ENCODE measurements at places on chromosomes 7 and 10.

DNA sequence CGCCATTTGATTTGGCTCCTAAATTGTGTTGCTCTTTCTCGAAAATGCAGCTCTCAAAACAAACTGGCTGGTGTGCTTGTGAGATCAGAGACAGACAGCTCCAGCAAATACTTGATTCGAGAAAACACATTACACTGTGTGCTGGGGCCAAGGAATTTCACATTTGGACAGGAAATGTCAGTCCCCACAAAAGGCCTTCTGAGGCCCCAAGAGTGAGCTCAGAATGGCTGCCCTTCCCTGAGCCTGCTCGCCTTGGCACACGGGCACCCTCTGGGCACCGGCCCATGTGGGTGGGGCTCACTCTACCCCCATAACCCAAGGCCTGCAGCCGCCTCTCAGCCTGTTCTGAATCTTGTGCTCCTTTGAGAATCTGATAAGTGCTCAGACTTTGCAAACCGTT, 13.9 kb upstream of the HSPA12A start:
- no peak for ATAC-seq

- ATAC-seq: no peak
Measured at GRCh38 chr10:47372726-47373125, 11.4 kb downstream of the ZNF488 start.

GRCh38 chr10:69364232-69364940, 52.3 kb downstream of the TACR2 start:
- no peak for ATAC-seq

- peak; percentile 85 for ATAC-seq
Measured at GRCh38 chr10:71974489-71975021, 10.4 kb downstream of the CHST3 start.

DNA sequence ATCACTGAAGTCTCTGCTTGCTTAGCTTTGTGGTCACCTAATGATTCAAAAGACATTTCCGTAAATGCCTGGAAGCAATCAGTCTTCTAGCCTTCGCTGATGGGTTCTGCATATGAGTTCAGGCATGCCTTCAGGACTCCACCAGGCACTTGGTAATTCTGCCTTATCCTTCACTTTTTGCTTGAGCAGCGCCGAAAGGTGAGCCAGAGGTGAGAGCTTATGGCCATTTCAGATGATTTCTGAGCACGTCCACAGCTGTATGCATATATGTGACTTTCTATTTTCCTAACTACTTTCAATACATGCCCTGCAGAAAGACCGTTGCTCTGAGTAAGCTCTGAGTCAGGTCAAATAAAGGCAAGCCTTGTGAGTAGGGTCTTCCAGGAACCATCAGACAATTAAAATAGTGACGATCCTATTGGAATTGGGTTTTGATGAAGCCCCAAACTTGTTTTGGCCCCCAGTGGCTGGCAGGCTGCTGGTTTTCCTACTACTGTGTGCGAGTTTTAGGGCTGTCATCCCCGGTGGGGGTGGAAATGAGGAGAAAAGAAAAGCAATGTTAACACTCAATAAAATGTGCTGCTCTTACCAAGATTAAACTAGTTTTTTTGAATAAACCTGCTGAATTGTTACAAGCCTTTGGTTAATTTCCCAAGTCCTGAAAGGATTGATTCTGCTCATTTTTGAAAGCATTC, 154.4 kb upstream of the AKR1E2 start:
- ATAC-seq: no peak

GRCh38 chr7:4085937-4086691, 596.0 kb upstream of the FOXK1 start:
- ATAC-seq: no peak
